ENCODE measurements at places on chromosomes 1 and 21.

DNA sequence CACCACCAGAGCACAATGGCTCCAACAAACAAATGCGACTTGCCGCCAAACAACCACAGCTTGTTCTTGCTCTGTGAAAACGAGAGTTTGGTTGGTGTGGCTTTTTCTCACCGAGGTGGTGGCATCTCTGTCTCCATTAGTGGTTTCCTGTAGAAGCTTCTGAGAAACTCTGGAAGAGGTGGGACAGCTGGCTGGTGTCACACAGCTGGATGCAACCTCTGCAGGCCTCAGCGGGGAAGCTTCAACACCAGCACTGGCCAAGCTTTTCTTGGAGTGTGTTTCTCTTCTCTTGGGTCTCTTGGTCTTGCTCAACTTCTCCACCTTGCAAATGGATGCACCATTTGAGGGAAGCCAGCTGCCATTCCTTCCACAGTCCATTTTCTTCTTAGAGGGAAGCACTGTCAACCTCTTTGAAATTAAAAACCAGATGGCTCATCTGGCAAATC, 124.8 kb downstream of the KCNN3 start:
- no peak for DNase-seq

DNA sequence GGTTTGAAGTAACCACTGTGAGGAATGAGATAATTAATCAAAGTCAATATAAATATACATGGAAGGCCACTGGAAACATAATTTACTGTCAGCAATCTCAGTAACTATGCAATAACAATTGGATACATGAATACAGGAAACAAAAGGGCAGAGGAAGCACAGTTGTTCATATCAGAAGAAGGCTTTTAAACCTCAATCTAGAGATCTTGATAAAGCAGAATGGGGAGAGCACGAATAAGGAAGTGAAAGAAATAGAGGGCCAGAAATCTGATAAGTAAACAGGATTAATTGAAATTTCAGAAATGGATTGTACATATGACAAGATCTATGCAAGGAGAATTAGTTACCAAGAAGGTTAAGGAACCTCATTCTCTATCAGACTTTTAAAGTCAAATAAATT, 93.0 kb downstream of the EVI5 start:
- DNase-seq: no peak

GRCh38 chr1:35461966-35462651, 95.1 kb downstream of the KIAA0319L start:
- DNase-seq: no peak

DNA sequence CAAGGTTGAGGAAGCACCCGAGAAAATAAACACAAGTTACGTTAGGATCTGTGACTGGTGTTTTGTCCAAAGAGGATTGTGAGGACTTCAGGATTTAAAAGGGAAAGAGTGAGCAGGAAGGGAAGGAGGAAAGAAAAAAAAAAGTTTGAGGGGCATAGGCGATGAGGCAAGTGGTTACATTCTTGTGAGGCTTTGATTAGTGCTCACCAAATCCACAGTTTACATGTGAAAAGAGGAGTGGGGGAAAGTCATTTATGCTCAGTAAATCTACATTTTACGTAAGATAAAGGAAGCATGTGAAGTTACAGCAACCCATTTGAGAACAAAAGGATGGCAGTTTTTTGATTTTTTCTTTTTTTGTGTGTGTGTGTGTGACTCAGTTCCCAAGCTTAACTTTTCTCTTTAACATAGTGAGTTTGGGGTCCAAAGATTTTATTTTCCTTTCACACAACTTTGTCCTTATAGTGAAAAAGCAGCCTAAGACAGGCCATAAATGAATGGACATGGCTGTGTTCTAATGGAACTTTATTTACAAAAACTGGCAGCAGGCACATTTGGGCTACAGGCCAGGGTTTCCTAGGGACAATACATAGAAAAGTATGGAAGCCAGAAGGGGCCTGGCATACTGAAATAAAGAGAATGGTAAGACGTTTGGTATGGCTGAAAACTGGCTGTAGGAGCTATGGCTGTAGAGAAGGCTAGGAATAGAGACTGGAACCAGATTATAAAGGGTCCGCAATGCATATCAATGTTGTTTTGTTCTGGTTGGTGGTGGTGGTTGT, 121.7 kb downstream of the FGGY start:
- DNase-seq: no peak

GRCh38 chr1:220544901-220545303, 17.0 kb downstream of the MARK1 start:
- DNase-seq: no peak

DNA sequence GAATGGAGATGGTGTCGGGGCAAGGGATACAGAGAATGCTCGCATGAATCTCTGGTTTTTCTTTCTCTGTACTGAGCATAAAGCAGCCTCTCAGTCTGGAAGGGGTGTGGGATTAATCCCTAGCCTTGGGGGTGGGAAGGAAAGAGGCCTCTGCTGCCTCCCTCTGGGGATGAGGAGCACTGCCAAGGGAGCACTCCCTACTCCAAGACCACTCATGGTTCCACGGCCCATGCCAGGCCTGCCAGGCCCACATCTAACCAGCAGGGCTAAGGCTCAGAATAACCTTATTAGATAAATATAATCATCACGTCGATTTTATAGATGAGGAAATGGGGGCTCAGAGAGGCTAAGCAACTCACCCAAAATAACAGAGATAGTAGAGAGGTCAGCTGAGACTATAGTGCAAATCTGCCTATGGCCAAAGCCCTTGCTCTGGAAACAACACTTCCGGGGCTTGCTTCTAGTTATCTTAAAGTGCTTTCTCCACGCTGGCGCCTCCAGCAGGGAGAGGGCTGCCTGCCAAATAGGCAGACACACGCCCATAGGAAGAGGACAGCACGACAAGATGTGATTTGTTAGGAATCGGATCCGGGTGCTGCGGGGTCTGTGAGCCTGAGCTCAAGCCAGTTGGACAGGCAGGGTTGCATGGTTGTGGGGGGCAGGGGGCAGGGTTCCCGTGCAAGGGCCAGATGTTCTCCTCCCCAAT, 522 bp downstream of the TEX35 start:
- no peak for DNase-seq

GRCh38 chr1:157490467-157491165, 61.7 kb downstream of the FCRL5 start:
- DNase-seq: no peak
